ENCODE measurements at places on chromosomes 1 and 21. TPM values are rescaled to one million over a fixed set of nuclear protein-coding genes. Genes with fewer than 3 reads are reported as not detected.

Gene JMJD4
- polyA plus RNA-seq: 17.0 TPM

Gene CDC20
- polyA plus RNA-seq: 0.89 TPM

Gene EVA1C
- 46.8 TPM for polyA plus RNA-seq

Gene GPR25
- 0.27 TPM for polyA plus RNA-seq

Gene OVAAL
- not detected for polyA plus RNA-seq

Gene TNFRSF1B
- 21.4 TPM for polyA plus RNA-seq

Gene GFI1
- 0.22 TPM for polyA plus RNA-seq

Gene IGSF3
- 1.0 TPM for polyA plus RNA-seq

Gene C1orf50
- polyA plus RNA-seq: 3.1 TPM

Gene SLC30A10
- polyA plus RNA-seq: not detected

Gene SEMA4A
- 2.1 TPM for polyA plus RNA-seq

Data from adipose tissue (tissue), 3 donors.